ENCODE measurements at places on chromosomes 2 and 18.

DNA sequence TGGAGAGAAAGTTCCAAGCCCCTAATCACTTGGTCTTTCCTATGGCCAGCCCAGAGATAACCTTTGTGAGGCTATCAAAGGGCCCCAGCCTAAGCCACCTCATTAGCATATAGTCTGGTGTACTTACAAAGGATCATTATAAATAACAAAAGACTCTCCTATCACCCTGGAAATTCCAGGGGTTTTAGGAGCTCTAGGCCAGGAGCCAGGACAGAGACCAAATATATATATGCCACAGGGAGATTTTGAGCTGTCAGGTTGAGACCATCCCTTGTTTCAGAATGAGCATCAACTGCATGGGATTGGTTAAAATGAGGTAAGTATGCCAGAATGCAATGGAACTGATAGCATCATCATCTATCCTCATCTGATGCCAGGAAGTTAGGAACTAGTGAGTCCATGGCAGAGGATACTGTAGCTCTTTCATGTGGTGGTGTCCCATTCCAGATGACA lies 32.1 kb upstream of the CHRNA1 start:
- DNase-seq: no peak

DNA sequence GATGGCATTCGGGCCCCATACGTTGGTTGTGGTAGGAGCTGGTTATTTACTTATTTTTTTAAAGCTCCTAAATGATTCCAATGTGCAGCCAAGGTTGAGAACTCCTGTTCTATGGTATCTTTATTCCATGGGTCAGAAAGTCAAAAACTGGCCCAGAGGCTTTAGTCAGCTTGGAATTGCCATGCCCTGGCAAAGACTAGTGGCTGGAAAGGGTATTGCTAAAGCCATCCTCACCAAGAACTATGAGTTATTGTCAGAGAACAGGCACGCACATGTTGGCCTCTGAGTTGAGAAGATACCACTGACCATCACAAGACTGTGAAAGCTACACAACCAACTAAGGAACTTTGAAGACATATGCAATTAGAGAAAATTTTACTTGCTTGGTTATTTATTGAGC lies 47.9 kb upstream of the ACMSD start:
- no peak for DNase-seq

DNA sequence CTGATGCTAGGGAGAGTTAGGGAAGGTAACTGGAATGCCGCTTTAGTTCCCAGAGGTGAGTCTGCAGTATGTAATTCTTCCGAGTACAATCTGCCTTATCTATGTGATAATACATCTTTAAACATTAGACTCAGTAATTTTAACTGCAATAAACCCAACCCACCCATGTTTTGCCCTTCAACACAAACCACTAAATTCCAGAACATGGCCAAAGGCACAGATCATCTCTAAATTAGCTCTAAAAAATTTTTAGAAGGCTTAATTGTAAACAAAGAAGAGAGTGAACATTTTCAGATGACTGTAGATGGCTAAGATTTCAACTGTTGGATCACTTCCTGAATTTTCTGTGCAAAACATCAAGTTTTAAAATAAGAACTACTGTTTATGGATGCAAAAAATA lies 488.7 kb upstream of the ID2 start:
- no peak for DNase-seq

DNA sequence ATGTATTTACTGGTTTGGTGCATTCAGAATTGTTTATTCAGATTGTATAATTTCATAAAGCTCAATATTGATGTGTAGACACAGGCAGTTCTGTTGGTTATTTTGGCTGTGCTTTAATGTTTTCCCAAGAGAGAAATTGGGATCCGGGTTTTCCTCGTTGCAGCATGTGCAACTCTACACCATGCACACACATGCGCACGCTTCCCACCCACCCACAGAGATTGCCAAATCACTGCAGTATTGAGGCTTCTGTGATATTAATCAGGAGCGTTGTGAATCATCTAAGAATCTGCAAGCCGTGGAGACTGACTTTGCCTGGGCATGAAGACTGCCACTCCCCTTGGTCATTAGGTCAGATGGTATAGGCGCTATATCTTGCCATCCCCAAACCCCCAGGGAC lies 571.5 kb downstream of the SLC4A3 start:
- no peak for DNase-seq

GRCh38 chr2:212995920-212996319 lies 155.5 kb downstream of the IKZF2 start:
- no peak for DNase-seq

DNA sequence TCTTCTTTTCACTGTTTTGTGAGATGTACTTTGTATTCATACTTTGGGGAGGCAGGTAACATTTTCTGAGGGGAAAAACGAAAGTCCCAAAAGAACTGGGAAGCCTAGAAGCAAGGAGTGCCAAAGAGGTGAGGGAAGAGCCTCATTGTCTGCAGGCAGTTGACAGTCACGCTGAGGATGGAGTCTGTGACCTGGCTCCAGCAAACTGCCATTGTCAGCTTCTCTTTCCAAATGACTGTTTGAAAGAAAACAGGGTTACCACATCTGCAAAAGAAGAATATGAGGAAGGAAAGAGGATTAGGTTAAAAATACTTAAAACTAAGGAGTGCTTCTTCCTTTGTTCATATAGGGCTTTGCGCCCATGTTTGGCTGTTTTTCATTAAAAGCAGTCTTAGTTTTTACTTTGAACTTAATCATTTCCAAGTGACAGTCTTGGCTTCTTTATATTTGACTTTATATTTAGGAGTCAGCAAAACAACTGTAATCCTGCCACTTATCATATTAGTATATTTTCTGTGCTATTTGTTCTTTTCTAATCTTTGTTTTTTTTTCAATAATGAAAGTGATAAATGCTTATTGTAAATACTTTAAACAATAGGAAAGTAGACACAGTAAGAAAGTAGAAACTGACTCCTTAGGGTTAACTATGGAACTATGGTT lies 35.0 kb downstream of the CERS6 start:
- DNase-seq: no peak

All from activated gamma-delta T cell treated with anti-CD3 and anti-CD28 coated beads, Interleukin-2, amount 50 U/mL, for 16 hours (primary cell).